ENCODE measurements at places on chromosomes 11 and 22. TPM values are rescaled to one million over a fixed set of nuclear protein-coding genes. Genes with fewer than 3 reads are reported as not detected.

DNA sequence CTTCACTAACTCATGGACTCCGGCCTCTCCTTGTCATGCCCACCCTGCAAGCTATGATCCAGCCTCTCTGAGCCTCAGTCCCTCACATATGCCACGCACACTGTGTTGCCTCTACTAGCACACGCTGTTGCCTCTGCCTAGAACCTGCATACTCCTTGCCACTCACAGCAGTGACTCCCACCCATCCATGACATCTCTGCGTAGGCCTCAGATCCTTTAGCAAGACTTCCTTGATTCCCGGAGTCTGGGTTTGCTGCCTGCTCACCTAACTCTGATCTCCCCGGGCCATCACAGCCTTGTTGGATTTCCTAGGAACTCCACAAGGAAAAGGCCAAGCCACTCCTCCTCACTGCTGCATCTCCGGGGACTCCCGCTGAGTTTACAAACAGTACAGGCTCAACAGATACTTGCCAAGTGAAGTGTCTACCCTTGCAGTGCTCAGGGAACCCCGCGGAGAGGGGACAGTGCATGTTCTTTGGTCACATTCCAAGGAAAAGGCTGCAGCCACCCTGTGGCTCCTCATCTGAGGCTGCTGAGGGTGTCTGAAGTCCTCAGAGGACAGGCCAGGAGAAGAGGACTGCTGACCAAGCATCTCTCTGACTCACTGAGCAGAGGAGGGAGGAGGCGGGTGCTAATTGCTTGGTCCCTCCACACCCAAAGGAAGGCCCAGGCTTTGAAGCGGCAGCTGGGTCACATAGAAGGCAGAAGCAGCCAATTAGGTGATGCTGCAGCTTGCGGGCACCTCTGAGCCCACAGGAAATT lies 42.4 kb upstream of the NAV2 start:
- DNase-seq = no peak

GRCh38 chr11:114162719-114163123 lies 103.2 kb downstream of the ZBTB16 start:
- peak; percentile 95 for DNase-seq

GRCh38 chr11:73334384-73335203 lies 26.5 kb downstream of the ARHGEF17 start:
- no peak for DNase-seq

GRCh38 chr11:79437981-79438630 lies 2.7 kb downstream of the TENM4 start:
- no peak for DNase-seq

DNA sequence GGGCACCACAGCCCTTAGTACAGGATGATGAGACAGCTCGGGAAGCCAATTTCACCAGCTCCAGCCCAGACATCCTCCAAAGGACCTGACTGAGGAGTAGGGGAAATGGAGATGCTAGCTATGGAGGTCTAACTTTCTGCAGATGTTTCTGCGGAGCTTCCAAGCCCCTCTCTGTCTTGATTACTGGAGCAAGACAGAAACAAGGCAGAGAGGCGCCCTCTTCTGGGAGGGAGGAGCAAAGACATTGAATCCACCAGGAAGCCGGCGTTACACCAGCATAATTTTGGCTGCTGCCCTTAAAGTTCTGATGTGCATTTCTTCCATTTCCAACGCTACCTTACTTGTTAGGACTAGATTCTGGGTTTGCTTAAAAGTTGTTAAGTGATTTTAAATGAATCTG lies 107.3 kb upstream of the HSD17B12 start:
- DNase-seq = no peak

DNA sequence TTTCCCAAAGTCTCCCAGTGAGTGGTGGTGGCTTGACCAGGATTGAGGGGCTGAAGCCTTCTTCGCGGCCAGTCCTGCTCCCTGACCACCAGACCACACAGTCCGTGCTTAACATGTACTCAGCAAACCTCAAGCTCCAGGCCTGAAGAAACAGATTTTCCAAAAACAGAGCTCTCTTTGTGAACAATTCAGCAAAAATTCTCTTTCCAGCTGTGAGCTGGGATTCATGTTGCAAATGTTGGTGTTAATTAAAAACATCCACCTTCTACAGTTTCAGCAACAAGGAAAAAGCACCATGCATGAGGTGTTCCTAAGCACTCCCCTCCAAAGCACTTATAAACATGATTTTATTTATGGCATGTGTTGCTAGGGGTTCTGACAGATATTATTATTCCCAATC lies 129.5 kb downstream of the ETS1 start:
- DNase-seq = no peak

DNA sequence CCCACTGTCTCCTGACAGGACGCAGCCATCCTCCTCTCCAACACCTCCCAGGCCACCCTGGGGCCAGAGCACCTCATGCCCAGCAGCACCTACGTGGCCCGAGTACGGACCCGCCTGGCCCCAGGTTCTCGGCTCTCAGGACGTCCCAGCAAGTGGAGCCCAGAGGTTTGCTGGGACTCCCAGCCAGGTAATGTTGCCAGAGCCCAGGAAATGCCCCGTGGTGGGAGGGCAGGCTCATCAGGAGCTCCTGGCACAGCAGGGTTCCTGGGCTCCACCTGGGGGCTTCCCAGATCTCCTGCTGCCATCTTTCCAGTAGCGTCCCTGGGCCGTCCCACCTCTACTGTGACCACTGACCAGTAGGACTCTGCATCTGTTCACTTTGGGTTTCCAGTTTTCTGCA lies 16.2 kb downstream of the CSF2RB start:
- DNase-seq = no peak

- DNase-seq = no peak
Measured at GRCh38 chr22:43996170-43996980, 27.7 kb upstream of the PARVB start.

GRCh38 chr11:31019786-31020185 lies 349.8 kb downstream of the DCDC1 start:
- DNase-seq = no peak

GRCh38 chr22:29030016-29030617 lies 31.5 kb downstream of the C22orf31 start:
- no peak for DNase-seq

GRCh38 chr11:21727102-21727501 lies 465.8 kb upstream of the ANO5 start:
- DNase-seq = no peak

DNA sequence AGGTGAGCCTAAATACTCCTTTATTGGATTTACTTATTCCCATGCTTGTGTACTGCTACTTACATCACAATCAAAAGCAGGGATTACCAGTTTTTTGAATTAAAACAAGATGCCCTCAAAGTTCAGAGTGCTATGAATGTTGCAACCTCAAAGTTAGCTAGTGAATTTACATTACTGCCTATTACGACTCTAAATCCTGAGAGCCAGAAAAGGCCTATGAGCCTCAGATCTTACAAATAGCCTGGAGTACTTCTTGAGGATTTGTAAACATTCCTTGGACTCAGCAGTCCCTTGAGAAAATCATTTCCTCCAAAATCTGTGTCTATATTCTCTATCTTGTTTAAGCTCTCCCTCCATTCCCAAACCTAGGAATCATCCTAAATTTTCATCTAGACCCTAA lies 25.5 kb downstream of the CHORDC1 start:
- no peak for DNase-seq

DNA sequence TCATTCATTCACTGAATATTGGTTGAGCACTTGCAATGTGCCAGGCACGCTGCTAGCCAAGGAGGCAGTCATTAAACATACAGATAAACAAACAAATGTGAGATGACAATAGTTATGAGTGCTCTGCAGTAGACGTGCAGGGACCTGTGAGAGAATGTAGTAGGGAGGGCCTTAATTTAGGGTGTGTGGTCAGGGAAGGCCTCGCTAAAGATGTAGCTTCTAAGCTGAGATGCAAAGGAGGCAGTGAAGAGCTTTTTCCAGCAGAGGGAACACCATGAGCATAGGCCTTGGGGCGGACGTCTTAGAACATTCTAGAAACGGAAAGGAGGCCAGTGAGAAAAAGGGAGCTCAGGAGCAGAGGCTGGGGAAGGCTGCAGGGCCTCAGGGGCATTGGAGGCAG lies 789 bp upstream of the NCF4 start:
- no peak for DNase-seq

DNA sequence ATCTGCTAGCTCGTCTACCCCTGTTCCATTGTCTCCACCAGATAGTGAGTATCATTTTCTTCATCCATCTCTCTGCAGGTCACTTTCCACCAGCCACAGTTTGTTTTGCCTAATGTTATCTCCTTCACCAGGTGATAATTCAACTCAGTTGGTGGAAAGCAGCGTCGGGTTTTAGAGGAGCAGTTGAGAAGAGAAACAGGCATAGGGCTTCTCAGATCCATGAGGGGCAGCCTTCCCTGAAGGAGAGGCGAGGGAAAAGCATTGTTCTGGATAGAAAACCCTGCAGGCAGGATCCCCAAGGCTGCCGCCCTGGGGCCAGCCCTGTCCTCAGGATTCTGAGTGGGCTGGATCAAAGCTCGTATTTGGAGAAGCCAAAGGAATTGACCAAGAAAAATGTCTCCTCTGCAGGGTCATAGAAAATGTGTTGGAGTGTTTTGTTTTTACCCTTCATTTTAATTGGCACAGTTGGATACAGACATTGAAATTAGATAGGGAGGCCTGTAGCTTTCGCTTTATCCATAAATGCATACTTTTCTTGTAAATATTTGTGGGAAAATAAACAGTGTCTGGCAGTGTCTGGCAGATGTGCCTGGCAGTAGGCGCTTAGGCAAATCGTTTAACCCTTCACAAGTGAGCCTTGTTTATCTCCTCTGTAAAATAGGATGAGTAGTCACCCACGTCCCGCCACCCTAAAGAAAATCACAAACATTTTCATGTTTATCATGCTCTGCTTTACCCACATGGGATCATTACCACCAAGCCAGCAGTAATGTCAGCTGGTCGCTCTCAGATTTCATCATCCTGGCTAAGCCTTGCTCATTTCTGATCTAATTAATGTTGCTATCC lies 73.4 kb upstream of the TTC12 start:
- no peak for DNase-seq

DNA sequence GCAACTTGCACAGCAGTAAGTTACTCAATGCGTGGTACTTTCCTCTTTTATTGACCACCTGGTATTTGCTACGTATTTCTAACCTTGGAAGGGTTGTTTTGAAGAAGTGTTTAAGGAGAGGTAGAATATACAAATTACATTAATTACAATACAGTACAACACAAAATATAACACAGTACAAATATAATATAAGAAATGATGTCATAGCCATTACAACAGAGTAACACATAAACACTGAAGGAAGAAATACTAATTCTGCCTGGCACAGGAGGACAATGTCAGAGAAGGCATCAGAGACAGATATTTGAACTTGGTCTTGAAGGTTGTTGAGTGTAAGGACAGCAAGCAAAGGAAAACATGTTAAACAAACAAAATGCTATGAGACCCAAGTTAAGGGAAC lies 25.6 kb downstream of the PAK1 start:
- DNase-seq = no peak

DNA sequence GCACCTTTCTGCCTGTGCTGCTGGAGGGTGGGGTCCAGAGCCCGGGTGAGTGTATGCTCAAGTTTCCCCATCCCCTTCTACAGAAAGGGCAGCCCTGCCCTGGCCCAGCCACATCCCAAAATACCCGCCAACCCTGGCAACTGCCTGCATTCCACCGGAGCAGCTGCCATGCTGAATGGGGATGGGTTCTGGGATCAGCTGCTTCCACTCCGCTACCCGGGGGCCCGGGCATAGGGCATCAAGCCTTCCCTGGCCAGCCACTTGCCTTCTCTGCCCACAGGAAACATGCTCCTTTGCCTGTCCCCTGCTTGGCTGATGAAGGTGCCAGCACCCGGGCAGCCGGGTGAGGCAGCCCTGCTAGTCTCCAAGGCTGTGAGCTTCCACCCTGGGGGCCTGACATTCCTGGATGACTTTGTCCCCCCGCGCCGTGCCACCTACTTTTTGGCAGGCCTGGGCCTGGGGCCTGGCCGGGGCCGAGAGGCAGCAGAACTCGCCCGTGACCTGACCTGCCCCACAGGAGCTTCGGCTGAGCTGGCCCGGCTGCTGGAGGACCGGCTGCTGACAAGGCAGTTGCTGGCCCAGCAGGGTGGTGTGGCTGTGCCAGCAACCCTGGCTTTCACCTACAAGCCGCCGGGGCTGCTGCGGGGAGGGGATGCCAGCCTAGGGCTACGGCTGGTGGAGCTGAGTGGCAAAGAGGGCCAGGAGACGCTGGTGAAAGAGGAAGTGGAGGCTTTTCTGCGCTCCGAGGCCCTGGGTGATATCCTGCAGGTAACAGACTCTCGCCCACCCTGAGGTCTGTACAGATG lies 3.2 kb downstream of the CARNS1 start:
- no peak for DNase-seq

- DNase-seq = no peak
Measured at GRCh38 chr22:41178425-41178975, 26.6 kb upstream of the L3MBTL2 start.

DNA sequence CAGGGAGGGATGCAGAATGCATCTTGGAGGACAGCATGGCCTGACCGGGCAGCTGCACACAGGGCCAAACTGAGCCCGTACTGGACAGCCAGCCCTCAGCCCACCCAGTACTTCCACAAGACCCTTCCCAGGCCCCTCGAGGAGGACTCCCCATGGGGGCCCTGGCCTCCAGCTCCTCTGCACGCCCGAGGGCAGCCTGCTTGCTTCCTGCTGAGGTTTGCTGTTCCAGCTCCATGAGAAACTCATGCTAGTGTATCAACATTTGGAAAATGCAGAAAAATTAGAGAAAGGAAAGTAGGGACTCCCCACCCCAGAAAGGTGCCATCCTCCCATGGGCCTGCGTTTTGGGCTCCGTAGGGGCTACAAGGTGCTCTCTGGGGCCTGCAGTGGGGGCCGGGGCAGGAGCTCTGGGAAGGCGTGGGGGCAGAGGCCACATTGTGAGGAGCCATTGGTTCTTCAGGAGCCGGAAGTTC lies 21.3 kb upstream of the CCDC188 start:
- DNase-seq = no peak

- no peak for DNase-seq
Measured at GRCh38 chr11:44033411-44033850, 14.3 kb upstream of the ACCSL start.

GRCh38 chr11:120068114-120068573 lies 69.8 kb downstream of the TRIM29 start:
- peak; percentile 84 for DNase-seq

GRCh38 chr11:57674251-57674650 lies 6.3 kb downstream of the ZDHHC5 start:
- no peak for DNase-seq

The ST13 gene
- 690 TPM for polyA plus RNA-seq

The CABP4 gene
- 0.70 TPM for polyA plus RNA-seq

The KDM4D gene
- polyA plus RNA-seq = 2.2 TPM
